Breast epithelium (tissue), 4 donors: ENCODE measurements at places on chromosomes 2 and 18. TPM values are rescaled to one million over a fixed set of nuclear protein-coding genes. Genes with fewer than 3 reads are reported as not detected.

DNA sequence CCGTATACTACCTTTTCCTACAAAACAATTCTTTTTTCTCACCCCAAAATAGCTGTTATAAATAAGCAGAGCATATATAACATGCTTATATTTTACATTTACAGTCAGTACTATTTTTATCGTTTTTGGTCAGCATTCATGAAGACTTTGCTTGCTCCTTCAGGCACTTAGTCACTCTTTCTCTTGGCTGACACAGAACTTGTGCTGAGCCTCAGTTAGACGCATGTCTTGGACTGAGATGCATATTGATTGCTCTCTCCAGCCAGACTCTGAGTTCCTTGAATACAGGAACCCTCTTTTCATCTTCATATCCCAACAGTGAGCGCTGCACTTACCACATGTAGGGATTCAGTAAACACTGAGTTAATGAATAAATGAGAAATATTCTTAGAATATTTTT is 158.3 kb downstream of the RTN4 start:
- DNase-seq, result no peak

GRCh38 chr2:60532421-60532820 is 21.0 kb downstream of the BCL11A start:
- DNase-seq, result no peak

- DNase-seq, result no peak
Observed at GRCh38 chr2:120750488-120751210, 15.0 kb downstream of the GLI2 start.

Gene PREB
- 113 TPM for total RNA-seq

Gene DNAH7
- 7.2 TPM for total RNA-seq

Gene UGT1A8
- not detected for total RNA-seq
